ENCODE measurements at places on chromosomes 12 and 14. TPM values are rescaled to one million over a fixed set of nuclear protein-coding genes. Genes with fewer than 3 reads are reported as not detected.
A peak's percentile ranks its signal among the peaks of the same experiment; 100 is the strongest.

DNA sequence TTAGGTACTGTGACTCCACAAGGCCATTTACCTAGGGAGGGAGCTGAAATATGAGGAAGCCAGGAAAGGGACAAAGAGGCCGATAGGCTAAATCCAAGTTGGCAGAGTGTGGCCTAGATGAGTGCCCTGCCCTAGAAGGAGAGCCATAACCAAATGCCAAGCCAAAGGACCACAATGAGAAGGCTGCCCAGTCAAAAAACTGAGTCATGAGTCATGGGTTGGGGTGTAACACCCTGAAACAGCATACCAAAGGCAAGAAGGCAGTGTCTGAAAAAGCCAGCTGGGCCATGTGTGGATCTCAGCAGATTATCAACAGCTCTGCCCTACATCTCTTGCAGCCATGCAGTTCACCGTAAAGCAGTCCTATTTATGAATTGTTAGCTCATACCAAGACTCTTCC lies 171.7 kb downstream of the PHLDA1 start:
- no peak for DNase-seq

DNA sequence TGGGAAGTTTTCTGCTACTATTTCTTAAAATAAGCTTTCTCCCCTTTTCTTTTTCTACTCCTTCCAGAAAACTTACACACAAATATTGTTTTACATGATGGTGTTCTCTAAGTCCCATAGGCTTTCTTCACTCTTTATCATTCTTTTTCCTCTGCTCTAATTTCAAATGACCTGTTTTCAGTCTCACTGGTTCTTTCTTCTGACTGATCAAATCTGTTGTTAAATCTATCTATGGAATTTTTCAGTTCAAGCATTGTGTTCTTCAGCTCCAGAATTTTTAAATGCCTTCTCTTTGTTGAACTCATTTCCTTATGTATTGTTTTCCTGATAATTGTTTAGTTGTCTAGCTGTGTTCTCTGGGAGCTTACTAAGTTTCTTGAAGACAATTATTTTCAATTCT lies 29.5 kb upstream of the CNOT2 start:
- no peak for DNase-seq

DNA sequence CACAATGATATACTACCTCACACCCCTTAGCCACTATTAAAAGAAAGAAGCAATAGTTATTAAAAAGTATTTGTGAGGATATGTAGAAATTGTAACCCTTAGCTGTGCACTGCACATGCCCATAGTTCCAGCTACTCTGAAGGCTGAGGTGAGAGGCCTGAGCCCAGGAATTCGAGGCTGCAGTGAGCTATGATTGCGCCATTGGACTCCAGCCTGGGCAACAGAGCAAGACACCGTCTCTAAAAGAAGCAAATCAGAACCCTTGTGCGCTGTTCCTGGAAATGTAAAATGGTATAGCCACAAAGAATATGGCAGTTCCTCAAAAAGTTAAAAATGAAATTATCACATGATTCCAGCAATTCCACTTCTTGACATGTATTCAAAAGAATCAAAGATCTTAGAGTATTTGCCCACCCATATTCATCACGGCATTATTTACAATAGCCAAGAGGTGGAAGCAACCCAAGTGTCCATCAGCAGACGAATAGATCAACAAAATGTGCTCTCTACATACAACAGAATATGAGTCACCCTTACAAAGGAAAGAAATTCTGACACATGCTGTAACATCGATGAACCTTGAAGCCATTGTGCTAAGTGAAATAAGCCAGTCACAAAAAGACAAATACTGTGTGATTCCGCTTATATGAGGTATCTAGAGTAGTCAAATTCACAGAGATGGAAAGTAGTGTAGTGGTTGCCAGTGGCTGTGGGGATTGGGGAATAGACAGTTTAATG lies 23.7 kb upstream of the YLPM1 start:
- no peak for DNase-seq

GRCh38 chr14:36604757-36605505 lies 22.5 kb upstream of the NKX2-8 start:
- DNase-seq = no peak

- peak; percentile 56 for DNase-seq
These were observed 26.5 kb upstream of the JDP2 start for GRCh38 chr14:75401361-75401760.

- DNase-seq = no peak
These were observed 14.1 kb downstream of the CCDC85C start for GRCh38 chr14:99589651-99590530.

- DNase-seq = peak; percentile 81
These were observed 44.7 kb upstream of the ATP23 start for GRCh38 chr12:57896434-57897201.

DNA sequence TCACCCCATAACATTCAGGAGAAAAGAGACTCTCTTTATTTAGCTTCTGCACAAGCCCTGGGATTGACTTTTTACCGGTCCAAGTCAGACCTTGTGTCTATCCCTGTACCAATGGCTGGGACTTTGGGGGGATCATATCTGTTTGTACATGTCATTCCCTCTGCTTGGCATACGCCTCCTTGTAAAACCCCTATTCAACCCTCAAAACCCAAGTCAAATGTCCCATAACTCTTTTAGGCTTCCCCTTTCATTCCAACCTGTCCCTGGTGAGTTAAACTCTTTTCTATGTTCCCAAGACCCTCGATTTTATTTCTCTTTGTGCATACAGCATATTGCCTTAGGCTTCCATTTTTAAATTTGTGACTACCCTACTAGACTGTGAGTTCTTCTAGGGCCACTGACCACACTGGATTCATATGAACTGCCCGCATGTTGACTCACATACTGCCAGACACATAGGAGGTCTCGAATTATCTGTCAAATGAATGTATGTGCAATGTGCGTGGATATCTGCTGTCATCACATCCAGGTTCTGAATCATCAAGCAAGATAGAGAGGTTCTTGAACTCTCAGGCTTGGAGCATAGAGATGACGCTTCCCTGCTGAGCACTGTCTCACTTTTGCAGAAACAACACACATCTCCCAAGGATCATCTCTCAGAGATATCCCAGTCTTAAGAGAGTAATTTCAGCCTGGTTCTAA lies 548.6 kb upstream of the TBX3 start:
- DNase-seq = no peak

GRCh38 chr12:106704081-106704480 lies 70.4 kb upstream of the RIC8B start:
- no peak for DNase-seq

DNA sequence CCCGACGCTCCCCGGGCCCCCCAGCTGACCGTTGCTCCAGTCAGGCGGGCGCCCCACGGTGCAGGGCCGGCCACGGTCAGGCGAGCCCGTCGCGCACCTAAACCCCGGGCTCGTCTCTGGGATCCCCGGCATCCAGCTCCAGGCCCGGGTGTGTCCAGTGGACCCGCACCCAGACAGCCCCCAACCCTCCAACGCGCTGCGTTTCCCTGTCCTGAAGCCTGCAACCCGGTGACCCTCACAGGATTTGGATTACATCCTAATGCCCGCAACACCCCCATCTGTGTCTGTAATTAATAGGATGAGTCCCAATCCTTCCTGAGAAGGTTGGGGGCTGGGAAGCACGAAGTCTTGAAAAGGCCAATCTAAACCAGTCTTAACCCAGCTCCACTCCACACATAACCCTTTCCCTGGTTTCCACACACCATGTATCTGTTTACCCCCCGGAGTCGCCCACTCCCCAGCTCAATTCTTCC lies 10.4 kb downstream of the CPNE6 start:
- DNase-seq = no peak

Gene OR6C6
- not detected for total RNA-seq

Gene GNG2
- total RNA-seq = 10.0 TPM

Gene RND1
- total RNA-seq = 1.9 TPM

Gene KRT78
- not detected for total RNA-seq

Gene IL22
- not detected for total RNA-seq

Data from ureter (tissue), 1 donor.